ENCODE measurements at places on chromosomes 13 and 19.

DNA sequence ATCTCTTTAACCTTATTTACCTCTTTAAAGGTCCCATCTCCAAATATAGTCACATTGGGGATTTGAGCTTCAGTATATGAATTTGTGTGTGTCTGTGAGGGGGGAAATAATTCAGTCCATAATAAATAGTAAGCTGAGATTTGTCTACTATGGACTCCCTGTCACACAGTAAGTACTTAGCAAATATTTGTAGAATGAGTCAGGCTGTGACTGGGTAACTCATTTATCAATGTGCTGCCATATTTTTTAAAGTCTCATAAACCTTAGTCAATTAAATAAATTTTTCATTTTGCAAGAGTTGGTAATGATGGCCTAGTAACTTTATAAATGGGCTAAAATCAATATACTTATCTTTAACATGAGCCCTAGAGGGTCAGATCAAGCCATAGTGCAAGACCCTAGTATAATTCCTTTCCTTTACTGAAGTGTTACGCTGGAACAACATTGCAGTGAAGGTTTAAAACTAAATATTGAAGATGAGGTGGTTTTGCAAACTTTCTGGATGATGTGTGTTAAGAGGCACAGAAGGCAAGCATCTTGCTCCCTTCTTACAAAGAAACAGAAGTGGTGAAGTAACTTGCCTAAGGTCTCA is 305.1 kb downstream of the KCNRG start:
- no peak for DNase-seq

GRCh38 chr19:33260628-33261418 is 35.2 kb upstream of the SLC7A10 start:
- no peak for DNase-seq

GRCh38 chr19:4391701-4392483 is 8.5 kb downstream of the SH3GL1 start:
- DNase-seq = no peak

GRCh38 chr19:28372576-28373247 is 840.2 kb downstream of the UQCRFS1 start:
- DNase-seq = no peak

DNA sequence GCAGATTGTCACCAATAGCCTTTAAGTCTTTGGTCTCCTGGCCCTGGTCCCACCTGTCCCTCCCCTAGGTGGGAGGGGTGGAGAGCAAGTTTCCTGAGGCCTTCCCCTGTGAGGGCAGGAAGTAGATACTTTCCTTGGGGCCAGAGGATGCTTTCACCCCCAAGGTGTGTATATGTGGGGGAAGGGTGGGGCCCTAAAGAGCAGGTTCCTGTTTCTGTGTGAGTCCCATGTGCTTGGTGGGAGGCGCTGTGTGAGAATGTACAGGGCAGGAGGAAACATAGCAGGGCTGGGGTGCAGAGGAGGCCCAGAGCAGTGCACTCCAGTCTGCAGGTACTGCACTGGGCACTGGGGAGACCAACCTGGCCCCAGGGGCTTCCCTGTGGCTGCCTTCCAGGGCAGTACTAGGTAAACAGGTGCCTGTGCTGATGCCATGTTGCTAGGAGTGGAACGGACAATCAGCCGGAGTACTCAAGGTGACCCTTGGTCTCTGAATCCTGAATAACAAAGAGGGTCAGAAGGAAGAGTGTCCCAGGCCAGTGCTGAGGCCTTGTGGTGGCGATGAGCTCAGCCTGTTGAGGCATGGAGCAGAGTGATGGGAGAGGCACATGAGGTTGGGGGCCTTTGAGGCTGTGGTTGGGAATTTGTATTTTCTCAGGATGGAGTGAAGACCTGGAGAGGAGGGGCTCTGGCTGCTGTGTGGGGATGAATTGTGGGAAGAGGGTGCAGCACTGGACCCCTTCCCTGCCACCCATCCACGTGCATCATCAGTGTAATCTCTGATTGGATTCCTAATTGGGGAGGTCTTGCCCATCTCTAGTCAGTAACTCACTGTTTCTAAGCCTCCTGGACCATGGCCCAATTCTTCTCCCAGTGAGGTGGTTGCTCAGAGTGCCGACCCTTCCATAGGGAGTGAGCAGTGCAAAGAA is 5.1 kb downstream of the EGLN2 start:
- DNase-seq = peak; percentile 85

GRCh38 chr13:55617241-55617640 is 1523.5 kb upstream of the PRR20A start:
- no peak for DNase-seq

DNA sequence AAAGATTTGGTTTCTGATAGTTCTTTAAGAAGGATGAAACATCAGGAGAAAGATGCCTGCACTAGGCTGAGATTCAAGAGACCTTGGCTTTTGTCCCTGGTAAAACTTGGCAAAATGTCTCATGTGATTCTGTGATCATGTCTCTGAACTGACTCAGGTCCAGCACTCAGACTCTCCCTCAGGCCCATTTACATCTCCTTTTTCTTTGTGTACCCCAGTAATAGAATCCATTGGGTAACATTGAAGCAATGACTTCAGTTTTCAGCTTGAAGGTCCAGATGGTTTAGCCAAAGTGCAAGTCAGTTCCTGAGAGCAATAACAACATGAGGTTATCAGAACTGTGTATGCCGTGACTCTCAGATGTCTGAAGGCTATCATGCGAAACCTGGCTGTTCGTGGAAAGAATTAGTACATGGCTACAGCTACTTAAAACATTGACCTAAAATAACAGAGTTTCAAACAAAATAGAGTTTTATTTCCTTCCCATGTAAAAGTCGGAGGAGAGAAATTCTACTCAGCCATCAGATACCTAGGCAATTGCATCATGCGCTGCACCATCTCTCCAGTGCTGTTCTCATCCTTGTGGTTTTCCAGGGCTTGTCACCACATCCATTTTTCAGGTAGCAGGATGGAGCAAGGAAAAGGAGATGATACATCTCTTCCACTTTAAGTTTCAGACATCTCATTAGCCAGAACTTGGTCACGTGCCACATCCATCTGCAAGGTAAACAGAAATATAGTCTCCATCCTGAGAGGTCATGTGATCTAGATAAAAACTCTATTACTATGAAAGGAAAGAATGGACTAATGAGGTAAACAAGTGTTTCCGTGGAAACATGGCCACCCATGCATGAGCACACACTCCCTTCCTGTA is 117.3 kb downstream of the POSTN start:
- DNase-seq = no peak

DNA sequence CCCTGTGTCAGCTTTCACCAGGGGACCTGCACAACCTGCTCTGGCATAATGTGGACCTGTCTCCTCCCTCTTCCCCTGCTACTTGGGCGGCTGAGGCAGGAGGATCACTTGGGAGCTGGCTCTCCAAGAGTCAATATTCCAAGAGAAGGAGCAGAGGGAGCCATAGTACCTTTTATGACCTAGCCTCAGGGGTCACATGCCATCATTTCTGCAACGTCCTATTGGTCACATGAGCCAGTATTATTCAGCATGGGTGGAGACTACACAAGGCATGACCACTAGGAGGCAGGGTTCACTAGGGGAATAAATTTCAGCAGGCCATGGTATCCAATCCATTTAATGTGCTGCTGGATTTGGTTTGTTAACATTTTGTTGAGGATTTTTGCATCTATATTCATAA is 12.0 kb upstream of the SHFL start:
- peak; percentile 75 for DNase-seq
